A172 (cell line): ENCODE measurements at places on chromosomes 6 and 20. TPM values are rescaled to one million over a fixed set of nuclear protein-coding genes. Genes with fewer than 3 reads are reported as not detected.

GRCh38 chr6:35146453-35146852 lies 5.3 kb upstream of the TCP11 start:
- peak; percentile 25 for DNase-seq

DNA sequence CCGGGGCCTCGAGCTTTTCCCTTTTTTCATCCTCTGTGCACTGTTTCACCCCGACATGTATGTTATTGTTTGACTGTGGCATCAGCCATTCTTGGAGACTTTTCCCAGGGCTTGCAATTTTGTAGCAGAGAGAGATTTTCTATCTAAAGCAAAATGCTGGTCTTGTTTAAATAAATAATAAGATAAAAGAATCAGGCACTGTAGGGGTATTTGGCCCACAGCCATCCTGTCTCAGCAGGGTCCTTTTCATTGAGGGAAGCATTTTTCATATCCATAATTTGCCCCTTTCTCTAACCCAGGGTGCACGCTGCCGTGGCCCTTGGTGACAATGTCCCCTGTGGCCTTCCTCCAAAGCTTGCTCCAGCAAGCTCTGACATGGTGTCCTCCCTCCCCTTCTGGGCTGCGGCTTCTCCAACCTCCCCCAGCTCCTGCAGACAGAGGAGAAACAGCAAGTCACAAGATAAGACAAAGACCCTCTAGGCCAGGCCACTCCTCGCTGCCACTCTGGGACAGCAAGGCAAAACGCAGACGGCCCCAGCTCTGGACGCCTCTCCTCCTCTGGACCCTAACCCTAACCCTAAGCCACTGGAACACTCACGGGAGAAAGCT lies 117.6 kb downstream of the MYLK4 start:
- no peak for DNase-seq

DNA sequence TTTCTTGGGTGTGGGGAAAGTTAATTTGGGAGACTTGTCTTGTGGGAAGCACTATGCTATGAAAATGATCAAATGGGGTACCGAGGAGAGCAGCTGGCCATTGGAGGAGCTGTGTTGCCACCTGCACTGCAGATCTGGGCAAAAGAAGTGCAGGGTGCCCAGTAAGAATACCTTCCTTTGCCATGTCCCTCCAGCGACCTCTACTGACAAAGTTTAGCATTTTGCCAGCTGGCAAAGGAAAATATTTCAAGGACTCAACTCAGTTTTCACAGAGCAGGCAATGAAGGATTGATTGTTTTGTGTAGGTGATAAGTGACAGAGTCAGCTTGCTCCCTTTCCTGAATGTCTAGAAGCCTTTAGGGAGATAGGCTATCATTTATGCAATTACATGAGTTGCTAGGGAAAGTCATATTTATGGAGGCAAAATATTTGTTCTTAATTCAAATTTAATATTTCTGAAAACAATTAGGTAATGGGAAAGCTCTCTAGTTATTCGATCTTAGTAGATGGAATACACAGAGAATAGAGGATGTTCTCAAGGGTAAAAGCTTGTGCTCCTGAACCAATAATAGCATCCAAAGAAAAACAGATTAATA lies 118.4 kb downstream of the FARS2 start:
- peak; percentile 21 for DNase-seq

Gene EDN1
- total RNA-seq, result 24.0 and 28.5 TPM in 2 replicates

Gene SHLD1
- total RNA-seq, result 3.6 and 4.3 TPM in 2 replicates

Gene LTA
- not detected in 2 replicates for total RNA-seq
